Stimulated activated CD4-positive, alpha-beta T cell treated with anti-CD3 and anti-CD28 coated beads, Interleukin-4, amount 100 ng/mL, for 48 hours (primary cell): ENCODE measurements at places on chromosomes 11 and 22.

DNA sequence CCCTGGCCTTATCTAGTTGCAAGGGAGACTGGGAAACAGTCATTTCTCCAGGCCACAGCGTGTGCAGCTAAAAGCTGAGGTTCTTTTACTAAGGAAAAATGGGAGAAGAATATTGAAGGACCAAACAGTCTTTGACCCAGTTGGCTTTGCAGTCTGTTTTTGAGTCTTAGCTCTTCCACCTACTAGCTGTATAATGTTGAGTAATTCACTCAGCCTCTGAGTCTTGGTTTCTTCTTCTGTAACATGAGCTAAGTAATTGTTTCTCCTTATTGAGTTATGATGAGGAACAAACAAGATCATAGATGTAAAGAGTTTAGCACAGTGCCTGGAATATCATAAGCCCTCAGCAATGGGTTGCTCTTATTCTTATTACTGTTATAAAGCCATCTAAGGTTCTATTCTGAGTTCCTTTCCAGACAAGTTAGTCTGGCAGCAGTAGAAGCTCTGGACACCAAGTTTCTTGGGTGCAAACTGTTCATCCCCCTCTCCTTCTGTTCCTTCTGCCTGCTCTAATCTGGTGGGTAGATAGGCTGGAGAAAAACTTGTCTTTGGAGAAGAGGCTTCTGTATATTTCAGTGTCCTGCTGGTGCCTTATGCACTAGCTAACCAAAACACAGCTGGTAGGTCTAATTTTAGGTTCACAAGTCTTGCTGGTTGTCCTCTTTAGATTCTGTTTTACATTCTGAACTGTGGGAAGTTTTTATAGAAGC is 13.5 kb downstream of the TRIM44 start:
- no peak for DNase-seq

DNA sequence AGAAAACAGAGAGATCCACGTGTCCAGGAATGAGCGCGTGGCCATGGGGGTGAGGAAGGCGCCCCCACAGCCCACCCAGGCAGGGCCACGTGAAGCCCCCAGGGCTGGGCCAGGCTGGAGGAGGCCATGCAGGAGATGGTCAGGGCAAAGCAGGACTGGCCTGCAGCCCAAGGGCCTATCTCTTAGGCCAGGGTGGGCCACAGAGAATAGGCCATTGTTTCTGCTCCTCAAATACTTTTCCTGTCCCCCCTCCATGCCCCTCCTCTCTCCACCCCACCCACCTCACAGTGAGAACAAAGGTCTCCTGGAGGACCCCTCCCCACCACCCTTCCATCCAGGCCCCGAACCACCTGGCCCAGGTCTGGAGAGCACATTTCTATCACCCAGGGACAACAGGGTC is 8.3 kb upstream of the CDC42EP1 start:
- no peak for DNase-seq

DNA sequence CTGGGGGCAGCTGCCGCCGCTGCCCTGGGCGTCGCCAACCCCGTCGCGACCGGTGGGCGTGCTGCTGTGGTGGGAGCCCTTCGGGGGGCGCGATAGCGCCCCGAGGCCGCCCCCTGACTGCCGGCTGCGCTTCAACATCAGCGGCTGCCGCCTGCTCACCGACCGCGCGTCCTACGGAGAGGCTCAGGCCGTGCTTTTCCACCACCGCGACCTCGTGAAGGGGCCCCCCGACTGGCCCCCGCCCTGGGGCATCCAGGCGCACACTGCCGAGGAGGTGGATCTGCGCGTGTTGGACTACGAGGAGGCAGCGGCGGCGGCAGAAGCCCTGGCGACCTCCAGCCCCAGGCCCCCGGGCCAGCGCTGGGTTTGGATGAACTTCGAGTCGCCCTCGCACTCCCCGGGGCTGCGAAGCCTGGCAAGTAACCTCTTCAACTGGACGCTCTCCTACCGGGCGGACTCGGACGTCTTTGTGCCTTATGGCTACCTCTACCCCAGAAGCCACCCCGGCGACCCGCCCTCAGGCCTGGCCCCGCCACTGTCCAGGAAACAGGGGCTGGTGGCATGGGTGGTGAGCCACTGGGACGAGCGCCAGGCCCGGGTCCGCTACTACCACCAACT is 1.0 kb downstream of the FUT4 start:
- peak; percentile 5 for DNase-seq

GRCh38 chr11:129881570-129882170 is 13.7 kb downstream of the NFRKB start:
- DNase-seq, result no peak

DNA sequence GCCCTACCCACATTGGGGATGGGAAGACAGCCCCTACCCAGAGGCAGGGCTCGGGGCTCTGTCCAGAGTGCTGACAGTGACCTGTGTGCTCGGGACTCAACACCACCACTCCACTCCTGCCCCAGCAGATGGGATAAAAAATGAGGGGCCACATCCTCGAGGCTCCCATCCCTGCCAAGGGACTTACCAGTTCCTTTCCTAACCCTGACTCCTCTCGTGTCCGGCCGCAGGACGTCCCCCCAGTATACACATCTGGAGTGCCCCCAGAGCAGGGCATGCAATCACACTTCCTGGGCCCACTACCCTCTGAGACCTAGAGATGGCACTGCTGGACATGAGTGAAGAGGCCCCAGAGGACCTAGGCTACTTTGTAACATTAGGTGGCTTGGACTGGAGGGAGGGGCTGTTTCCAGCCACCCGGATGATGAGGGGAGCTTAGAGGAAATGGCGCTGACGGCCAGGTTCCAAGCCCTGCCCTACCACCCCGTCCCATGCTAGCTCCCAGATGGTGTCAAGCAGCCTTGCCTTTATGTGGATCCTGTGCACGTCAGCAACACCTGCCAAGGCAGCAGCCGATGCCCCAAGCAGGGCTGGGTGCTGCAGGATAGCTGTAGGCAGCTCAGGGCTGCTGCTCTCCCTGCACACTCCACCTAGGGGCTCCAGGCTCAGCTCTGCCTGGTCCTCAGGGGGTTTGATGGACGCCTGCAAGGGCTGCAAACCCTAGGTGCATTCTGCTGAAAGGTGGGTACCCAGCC is 86.6 kb downstream of the DGCR2 start:
- DNase-seq, result no peak

GRCh38 chr11:124977006-124977405 is 23.0 kb downstream of the CCDC15 start:
- no peak for DNase-seq
